ENCODE measurements at places on chromosomes 6 and 20.

DNA sequence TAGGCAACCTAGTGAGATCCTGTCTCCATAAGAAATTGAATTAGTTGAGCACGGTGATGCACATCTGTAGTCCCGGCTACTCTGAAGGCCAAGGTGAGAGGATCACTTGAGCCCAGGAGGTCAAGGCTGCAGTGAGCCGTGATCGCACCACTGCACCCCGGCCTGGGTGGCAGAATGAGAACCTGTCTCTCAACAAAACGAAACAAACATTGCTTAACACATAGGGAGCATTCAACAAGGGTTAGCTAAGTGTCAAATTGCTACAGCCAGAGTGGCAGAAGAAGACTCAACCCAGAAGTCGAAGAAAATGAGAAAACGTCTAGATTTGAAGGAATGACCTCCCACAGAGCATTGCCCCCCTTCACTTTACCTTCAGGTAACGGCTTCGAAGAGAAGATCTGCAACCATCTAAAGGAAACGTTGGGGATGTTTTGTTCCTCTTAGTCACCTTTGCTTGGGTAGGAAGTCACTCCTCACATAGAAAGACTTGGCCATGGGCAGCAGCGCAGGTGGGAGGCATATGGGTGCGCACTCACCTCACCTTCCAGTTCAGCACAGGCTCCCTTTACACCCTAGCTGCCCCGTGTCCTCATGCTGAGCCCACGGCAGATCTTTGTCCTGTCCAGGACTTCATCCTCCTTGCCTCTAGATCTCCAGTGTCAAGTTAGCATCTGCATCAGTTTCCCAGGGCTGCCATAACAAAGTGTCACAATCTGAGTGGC, 63.7 kb upstream of the SHLD1 start:
- no peak for DNase-seq

GRCh38 chr20:59082077-59082740, 39.6 kb upstream of the PRELID3B start:
- DNase-seq = no peak

- no peak for DNase-seq
Measured at GRCh38 chr6:136525586-136526195, 24.5 kb downstream of the MAP7 start.

DNA sequence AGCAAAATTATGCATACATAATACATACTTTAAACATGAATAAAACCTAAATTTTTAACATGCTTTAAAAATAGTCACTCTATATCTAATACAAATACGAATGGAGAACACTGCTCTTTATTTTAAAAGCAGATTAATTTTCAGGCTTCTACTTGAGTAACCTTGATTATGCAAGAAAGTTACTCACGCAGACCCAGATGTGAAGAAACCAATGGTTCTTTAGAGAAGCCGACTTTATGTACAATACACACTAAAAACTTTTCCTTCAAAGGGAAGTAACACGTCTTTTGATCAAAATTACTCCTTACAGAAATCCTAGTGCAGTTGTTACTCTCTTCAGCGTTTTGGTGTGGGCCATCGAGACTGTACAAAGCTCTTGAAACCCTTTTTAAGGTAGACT, 136.9 kb upstream of the SLC22A16 start:
- peak; percentile 81 for DNase-seq

DNA sequence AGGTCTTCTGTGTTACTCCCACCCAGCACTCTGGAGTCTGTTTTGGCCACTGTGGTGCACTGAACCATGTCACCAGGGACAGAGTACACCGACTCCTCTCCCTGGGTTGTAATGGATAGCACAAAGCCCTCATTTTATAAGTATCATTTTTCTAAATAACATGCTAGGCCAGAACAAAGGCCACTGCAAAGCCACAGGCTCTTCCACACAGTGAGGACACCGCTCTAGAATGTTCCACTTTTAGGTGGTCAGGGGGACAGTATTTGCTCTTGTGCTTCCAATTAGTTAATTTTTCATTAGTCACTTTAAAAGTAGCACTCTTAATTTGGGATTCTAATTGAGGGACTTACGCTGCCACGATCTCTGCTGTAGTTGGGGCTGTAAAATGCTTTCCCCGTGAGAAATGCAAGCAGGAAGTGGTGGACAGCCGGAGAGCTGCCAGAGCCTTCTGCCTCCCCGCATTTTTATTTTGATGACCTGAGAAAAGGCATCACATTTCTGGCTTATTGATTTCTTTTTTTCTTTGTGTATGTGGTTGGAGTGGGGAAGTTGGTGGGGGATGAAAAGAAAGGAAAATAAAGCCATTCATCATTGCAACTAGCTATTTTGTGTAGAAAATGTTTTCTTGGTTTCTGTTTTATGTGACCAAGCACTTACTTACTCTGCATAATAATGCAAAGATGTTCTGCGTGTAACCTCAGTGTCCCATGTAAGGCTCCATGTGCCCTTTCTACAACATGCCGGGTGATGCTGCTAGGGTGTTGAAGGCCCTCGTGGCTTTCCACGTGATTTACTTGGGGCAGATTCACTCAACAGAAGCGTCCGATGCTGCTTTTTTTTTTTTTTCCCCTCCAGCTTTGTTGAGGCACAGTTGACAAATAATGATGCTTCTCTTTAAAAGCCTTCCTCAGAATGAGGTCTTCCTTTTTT, 195.9 kb downstream of the SASH1 start:
- no peak for DNase-seq

DNA sequence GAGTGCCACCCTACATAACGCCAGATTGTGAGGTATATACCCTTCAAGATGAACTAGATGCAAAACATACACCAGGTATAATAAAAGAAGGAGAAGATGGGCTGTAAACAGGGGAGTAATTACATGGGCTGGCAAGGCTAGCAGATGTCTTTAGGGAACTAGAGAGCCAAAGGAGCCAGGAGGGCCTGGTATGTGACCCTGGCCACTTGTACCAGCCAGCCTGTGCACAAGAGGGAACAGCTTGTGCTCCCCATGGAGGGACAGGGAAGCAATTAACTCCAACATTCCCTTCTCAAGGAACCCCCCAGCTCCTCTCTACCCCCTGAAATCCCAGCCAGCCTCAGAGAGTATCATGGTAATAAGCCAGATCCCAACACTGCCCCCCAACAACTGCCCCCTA, 139.9 kb downstream of the HIVEP2 start:
- DNase-seq = no peak

DNA sequence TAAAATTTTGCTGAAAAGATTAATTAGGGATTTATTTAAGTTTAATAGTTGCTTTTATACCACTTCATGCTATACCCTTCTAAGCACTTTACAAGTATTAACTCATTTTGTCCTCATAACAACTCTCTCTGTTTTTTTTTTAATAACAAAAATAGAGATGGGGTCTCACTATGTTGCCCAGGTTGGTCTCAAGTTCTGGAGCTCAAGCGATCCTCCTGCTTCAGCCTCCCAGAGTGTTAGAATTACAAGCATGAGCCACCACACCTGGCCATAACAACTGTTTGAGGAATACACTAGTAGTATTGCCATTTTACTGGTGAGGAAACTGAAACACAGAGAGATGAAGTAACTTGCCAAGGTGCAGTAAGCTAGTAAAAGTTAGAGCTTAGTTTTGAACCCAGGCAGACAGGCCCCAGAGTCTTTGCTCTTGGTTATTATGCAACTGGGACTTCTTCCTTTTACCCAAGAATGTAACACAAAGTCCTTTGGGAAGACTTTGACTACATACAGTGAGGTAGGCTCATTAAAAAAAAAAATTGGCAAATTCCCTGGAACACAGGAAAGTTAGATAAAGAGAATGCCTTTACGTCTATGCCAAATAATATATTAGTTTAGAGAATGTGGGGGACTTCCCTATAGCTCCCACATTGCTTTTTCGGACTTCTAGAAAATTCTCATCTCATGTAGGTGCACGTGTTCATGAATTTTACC, 11.4 kb downstream of the ANKS1A start:
- peak; percentile 18 for DNase-seq

DNA sequence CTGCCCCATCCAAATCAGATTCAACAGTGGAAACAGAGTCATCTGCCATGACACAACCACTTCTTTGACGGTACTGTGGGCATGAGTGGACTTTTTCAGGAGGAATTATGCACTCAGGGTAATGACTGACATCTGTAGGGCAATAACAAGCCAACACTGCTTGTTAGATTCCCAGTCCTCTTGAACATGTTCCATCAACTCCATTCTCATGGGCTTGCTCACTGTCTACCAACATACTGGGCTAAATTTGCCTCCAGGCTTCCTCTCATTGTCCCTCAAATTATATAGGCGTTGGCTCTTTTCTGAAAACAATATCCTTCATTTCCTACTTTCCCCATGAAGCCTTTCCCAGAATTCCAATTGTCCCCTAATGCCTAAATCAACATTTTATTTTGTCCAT, 43.1 kb downstream of the ANKEF1 start:
- no peak for DNase-seq

- no peak for DNase-seq
Measured at GRCh38 chr6:6925391-6926164, 182.2 kb upstream of the RREB1 start.

DNA sequence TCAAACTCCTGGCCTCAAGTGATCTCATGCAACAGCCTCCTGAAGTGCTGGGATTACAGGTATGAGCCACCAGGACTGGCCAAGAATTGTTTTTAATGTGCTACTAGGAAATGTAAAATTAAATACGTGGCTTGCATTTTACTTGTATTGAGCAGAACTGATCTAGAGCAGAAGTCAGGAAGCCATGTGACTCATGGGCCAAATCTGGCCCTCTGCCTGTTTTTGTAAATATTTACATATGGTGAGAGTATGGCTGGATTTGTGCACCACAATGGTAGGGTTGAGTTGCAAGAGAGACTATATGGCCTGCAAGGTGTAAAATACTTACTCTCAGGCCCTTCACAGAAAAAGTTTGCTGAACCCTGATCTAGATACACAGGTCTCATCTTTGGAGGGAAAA, 75.8 kb downstream of the LAMP5 start:
- peak; percentile 11 for DNase-seq

GRCh38 chr6:150189122-150189521, 46.3 kb downstream of the PPP1R14C start:
- DNase-seq = no peak

DNA sequence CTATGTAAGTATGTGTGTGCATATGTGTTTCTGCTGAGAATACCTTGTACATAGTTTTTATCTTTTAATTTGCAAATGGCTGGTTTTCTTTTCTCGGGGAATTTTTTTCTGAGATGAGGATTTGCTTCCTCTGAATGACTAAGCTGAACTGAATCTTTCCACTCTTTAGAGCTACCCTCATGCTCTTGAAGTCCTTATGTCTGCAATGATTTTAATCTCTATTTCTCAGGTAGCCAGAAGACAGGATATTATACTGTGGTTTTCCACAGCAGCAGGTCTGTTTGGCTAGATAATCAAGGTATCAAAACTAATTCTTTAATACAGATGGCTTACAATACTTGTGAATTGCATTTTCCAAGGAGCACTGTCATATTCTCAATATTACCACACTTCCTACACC, 114.7 kb downstream of the PLCB1 start:
- no peak for DNase-seq

DNA sequence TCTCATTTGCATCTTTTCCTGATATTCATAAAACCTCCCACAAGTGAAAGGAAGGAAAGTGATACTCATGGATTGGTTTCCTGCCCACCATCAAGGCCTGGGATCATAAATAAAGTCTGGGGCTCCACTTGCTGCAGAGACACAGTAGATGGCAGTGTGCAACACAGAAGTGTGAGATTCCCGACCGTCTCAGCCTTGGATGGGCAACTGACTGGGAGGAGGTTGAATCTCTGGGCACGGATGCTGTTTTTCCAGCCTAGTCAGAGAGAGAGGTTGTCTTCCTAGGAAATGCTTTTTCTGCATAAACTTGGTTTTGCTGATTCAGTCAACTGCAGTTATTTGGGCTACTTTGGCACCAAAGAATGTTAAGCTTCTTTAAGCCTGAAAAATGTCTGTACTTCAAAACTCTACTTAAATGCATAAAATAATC, 9.9 kb upstream of the RFPL4B start:
- DNase-seq = no peak

DNA sequence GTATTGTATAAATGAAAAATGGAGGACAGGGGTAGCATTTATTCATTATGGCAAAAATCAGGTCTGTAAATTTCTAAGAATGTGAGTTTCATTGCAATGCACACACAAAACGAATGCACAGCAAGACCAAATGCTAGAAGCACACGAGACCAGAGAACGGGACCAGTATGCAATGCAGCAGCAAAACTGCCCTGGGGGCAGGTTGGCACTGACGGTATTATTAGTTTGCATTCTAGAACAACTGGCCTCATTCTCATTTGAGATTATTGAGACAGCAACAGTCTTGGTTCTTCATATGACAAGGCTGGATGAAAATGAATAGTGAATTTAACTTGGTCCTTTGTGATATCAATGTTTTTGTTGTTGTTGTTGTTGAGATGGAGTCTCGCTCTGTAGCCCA, 9.0 kb upstream of the MTRES1 start:
- no peak for DNase-seq

DNA sequence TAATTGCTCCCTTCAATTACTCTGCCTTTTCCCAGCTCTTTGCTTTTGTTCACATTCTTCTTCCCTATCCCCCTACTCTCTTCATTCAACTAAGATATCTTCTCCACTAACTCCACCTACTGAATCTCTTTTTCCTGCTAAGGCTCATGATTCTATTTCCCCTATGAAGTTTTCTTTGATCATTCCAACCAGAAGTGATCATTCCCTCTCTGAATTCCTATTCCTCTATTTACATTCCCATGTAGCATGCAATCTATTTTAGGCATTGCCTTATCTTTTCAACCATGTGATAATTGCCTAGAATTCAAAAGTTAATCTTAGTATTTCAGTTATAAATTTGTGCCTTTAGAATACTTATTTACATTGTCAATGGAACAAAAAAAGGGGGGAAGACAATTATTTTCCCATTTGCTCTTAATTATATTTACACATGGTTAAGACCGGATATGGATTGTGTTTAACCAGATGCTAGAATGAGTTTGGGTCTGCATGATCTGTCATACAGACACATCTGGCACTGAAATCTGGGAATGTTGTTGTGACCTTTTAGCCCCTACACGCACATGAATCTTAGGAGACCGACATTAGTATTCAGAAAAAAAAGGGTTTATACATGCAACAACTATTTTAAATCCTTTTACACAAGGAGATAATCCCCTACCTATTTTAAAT, 20.8 kb downstream of the MOXD1 start:
- DNase-seq = no peak

All from MV-4-11 (cell line).